BJ (cell line): ENCODE measurements at places on chromosomes 12 and 14. TPM values are rescaled to one million over a fixed set of nuclear protein-coding genes. Genes with fewer than 3 reads are reported as not detected.

The KIF5A gene
- polyA plus RNA-seq = 0.50 and 0.64 TPM in 2 replicates

DNA sequence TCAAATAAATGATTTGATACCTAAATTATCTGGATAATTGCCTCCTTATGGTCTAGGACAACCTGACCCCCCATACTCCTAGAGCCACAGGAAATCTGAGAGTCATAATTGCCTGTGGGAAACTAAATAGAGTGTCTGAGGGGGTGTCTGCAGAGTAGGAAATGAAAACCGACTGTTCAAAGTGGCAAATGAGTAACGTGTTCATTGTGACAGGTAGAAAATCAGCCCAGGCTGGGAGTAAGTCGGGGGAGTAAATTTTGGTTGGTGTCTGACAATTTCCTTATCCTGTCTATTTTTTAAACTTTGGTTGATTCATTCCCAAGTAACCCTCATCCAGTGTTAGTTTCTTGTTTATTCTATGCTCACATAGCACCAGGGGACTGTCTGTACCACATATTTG lies 51.6 kb upstream of the HOXC13 start:
- DNase-seq = no peak

- DNase-seq = no peak
These were observed 618.6 kb downstream of the AACS start for GRCh38 chr12:125683748-125684381.

The SERPINA9 gene
- polyA plus RNA-seq = 0.09 and 0.12 TPM in 2 replicates

The AMN gene
- 0.04 and 0.17 TPM in 2 replicates for polyA plus RNA-seq

The ASCL4 gene
- not detected in 2 replicates for polyA plus RNA-seq

DNA sequence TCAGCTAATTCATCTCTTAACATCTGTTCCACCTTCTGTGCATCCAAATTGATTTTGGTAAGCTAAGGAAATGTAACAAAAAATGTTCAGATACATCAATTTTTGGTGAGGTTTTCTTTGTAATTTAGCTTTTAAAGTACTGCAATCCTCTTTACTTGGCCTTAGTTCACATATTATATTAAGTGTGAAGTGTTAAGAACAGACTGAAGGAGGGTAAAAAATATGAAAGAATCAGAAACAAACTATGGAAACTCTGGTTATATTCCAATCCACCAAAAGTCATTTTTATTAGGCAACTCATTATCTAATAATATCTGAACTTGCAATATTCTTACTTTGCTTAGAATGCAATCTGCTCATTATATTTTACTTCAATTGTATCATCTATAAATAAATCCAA lies 49.1 kb downstream of the CEP290 start:
- DNase-seq = no peak

DNA sequence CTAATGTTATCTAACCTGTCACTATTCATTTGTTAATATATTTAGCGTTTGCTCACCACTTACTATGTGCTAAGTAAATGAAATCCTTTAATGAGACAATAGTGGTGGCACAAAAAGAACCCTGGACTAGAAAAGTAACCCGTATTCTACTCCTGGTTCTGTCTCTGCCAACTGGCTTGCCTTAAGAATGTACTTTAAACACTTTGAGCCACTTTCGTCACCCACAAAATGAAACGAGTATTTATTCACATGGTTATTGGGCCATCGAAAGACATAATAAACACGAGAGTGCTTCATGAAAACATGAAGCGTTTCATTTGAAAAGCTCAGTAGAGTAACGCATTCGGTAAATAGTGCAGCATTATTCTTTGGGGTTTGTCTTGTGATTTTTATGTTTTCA lies 254.7 kb downstream of the EGLN3 start:
- no peak for DNase-seq

The LALBA gene
- not detected in 2 replicates for polyA plus RNA-seq

GRCh38 chr12:53670308-53670707 lies 5.6 kb downstream of the ATP5MC2 start:
- no peak for DNase-seq

DNA sequence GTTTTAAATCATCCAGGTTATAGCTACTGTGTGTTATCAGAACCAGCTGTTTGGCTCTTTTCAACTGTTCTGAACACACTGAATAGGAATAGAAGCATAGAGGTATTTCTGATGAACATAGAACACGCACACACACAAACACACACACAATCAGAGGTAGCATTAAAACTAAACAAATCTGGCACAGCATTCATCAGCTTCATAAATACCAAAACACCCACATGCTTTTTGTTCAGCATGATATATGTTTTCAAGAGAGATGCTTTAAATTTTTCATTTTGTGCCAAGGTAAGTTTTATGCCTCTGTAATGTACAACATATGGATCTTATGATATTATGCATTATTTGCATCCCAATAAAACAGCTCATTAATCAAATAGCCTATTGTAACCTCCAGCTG lies 208.6 kb downstream of the GALC start:
- DNase-seq = no peak

GRCh38 chr12:52540531-52540930 lies 12.4 kb downstream of the KRT71 start:
- DNase-seq = no peak

DNA sequence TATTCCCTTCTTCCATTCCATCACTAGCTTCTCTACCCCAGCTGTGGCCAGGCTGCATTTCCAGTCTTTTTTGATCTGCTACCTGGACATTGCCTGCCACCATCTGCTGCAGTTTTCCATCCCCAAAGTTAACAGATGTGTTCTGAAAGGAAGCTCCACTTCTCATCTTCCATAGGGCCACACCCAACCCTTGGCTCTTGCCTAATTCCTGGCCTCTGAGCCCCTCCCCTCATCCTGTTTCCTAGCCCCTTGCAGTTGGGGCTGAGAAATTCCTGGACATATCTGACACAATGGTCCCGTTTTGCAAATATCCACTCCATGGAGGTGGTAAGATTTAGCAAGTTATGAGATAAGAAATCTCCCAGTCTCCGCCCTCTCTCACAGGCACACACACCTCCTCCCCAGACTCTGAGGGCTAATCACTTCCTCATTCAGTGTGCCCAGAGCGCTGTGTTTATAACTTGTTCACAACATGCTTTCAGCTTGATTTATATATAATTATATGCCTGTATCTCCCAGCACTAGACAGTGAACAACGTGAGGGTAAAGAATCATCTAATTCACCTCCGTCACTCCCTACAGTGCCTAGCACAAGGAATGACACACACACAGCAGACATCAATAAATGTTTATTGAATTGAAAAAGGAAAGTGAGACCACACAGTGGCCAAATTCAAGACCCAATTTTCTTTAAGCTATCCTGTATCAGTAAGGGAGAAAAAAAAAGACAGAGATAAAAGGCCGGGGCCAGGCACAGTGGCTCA lies 13.4 kb downstream of the SMUG1 start:
- no peak for DNase-seq

DNA sequence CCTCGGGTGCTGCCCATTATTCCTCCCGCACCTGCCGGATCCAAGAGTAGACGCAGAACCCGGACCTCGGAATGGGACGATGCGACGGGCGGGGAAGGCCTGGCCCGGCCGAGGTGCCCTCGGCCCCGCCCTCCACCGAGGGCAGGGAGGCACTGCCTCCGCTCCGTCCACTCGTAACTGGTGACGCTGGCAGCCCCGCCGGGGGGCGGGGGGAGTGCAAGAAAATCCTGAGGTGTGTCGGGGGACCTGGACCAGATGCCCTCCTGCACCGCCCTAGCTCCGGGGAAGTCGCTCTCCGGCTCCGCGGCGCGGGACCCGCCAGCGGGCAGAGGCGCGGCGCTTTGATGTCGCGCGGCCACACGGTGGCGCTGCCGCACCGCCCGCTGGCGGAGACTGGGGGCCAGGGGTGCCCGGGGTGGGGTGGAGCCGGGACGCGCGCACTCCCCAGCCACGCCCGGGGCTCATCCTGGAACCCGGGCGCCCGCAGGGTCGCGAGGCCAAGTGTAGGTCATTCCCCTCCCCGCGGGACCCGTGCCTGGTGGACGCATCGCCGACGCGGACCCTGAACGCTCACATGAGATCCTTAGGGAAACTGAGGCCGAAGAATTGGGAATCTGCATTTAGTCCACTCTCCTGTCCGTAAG lies 202.8 kb downstream of the TTC8 start:
- no peak for DNase-seq

The HOXC12 gene
- 0.05 and 0.06 TPM in 2 replicates for polyA plus RNA-seq

DNA sequence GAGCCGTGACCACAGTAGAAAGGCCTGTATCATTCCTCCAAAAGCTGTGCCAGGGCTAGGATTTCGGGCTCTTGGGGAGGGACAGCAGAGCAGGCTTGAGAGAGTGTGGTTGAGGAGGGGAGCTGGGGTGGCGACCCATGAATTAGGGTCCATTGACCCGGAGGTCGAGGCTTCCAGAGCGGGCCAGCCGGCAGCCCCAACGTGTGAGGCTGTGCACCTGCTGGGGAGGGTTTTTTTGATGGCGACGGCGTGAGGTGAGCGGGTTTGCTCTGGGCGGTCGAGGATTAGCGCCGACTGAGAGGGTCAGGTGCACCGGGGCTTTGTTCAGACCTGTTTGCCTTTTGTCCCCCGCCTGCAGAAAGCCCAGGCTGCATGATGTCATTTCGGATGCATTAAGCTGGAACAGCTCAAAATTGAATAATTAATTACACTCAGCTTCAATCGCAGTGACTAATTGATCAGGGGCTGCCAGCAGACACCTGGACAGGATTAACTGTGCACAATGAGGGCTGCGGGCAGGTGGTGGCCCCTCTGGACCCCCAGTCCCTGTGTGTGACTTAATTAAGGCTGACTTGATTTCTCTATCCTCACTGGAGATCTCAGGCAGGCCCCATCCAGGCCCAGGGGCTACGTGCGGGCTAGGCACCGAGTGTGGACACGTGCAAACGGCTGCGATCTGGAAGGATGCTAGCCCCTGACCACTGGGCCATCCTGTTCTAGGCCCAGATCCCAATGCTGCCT lies 42.1 kb upstream of the MEG3 start:
- DNase-seq = no peak

DNA sequence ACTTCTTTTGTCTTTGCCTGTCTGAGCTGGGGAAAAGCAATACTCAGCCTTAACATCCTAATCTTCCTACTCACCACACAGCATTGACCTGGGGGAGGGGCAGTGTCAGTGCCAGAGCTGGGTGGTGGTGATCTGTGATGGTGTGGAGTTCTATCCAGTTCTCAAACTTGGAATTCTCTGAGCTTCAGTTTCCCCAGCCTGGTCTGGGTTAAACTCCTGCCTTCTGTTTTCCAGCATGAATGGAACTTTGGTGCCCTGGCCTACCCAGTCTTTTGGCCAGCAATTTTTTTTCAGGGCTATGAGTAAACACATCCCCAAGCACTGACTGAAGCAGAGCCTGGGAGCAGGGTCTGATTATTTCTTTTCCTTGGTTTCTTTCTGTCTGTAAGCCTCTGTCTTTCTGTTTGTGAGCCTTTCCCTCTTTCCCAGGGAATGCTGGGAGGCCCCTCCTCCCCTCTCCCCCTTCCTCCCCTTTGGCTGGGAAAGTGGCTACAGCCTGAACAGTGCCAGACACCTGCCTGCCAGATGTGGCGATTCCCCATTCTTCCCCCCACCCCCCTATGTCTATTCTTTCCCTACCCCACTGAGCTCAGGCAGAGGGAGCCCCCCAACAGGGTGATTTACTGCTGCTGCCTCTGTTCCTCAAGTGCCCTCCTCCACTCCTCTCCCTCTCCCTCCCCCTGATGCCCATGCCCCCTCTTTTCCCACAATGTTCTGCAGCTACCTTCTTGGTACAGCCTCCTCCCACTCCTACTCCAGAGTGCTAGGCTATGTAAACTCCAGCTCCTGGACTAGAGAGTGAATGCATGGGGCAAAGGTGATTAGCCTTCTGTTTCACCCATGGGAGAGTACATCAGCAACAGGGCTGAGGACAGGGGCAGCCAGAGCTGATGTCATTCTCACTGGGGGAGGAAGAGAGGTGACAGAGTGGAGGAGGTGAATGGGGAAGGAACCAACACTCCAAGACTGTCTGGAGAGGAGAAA lies 11.1 kb downstream of the GPR84 start:
- no peak for DNase-seq

DNA sequence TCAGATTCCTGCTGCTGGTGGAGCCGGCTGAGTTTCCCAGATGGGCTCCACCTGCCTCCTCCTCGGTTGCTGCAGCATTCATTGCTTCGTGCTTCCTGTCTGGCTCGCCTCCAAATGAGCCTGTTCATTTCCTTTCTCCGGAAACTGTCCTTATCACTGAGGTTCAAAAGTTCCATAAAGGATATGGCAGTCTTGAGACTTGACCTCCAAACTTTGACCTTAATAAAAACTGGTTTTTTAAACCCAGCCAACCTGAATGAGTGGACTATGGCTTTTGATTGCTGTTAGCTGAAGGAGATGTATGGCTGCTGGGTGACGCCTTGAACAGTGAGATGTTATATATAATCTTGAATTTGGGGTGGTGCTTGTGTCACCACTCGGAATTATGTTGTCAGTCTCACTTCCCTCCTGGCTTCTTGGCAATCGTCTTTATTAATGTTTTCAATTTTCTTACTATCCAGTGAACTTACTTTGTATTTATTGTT lies 62.7 kb downstream of the RASSF3 start:
- no peak for DNase-seq

GRCh38 chr12:14803011-14803829 lies at the start of the genes C12orf60 and WBP11:
Gene C12orf60 (plus strand): TSS chr12:14803670. CDS start chr12:14822936, 19,266 bp downstream.
Gene WBP11 (minus strand): TSS chr12:14803478. CDS start chr12:14801383, 2,095 bp downstream.
- DNase-seq = peak; percentile 99

The RNASE3 gene
- not detected in 2 replicates for polyA plus RNA-seq

GRCh38 chr12:75951399-75952278 lies 79.9 kb downstream of the PHLDA1 start:
- no peak for DNase-seq

DNA sequence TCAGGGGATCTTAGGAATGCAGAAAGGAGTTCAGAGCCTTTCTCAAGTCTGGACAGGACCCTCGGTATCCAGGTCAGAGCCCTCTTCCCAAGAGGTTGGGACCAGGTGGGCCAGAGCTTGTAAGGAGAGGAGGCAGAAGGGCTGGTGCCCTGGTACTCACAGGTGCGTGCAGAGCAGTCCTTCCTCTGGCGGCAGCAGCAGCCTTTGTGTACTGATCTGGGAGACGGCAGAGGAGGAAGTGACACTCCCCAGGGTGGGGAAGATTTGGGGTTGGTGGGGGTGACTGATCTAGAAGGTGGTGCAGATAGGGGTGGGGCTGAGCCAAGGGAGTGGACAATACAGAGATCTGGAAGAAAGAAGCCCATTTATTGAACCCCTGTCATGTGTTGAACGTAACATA lies at the start of gene ITGB7:
Gene ITGB7, minus strand, starts transcription at position 210 of the 400 bp plus-strand sequence. CDS start 6,808 bp downstream, outside the sequence.
- DNase-seq = no peak

GRCh38 chr12:6688543-6688998 lies 604 bp downstream of the ZNF384 start:
- DNase-seq = no peak

GRCh38 chr12:47805417-47805816 lies 14.3 kb downstream of the HDAC7 start:
- no peak for DNase-seq

DNA sequence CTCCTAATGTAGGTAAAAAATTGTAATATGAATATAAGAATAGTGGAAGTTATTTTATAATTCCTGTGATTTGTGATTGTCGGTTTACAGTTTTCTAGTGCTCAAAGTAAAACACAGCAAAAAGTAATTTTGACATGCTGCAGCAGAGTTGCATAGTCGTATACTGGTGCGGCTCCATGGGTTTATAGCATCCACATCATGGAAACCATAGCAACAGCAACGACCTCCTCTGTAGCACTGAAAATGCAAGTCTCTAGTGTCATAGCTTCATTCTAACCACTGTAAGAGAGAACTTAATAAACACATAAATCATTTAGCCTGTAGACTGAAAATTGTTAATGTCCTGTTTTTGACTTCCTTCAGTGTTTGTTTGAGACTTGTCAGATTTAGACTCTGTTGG lies 574.3 kb downstream of the KCNH5 start:
- DNase-seq = no peak

- no peak for DNase-seq
These were observed 79.9 kb downstream of the CHGA start for GRCh38 chr14:93002851-93003298.

The LHX5 gene
- polyA plus RNA-seq = not detected in 2 replicates

The JPH4 gene
- not detected in 2 replicates for polyA plus RNA-seq
